Spleen (tissue), 13 donors: ENCODE measurements at places on chromosomes 1 and 21. TPM values are rescaled to one million over a fixed set of nuclear protein-coding genes. Genes with fewer than 3 reads are reported as not detected.

The CAPZB gene
- 154 TPM for total RNA-seq

The UBXN10 gene
- total RNA-seq = 0.23 TPM

The KCNE1 gene
- total RNA-seq = 11.1 TPM

DNA sequence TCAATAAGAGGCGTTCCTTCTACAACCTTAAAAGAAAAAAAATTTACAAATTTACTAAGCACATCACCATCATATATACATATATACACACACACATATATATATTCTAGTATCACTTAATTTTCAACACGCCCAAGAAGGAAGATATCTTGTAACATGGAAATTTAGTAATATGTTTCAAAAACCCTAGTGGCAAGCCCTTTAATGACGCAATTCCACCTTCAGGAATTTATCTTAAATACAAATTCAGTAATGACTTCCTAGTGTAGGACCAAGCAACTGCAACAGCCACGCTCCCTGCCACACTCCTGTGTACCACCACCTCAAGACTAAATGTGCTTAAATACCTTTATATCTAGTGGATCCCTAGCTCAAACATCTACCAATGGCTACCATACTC lies 12.5 kb downstream of the LBR start:
- no peak for DNase-seq

DNA sequence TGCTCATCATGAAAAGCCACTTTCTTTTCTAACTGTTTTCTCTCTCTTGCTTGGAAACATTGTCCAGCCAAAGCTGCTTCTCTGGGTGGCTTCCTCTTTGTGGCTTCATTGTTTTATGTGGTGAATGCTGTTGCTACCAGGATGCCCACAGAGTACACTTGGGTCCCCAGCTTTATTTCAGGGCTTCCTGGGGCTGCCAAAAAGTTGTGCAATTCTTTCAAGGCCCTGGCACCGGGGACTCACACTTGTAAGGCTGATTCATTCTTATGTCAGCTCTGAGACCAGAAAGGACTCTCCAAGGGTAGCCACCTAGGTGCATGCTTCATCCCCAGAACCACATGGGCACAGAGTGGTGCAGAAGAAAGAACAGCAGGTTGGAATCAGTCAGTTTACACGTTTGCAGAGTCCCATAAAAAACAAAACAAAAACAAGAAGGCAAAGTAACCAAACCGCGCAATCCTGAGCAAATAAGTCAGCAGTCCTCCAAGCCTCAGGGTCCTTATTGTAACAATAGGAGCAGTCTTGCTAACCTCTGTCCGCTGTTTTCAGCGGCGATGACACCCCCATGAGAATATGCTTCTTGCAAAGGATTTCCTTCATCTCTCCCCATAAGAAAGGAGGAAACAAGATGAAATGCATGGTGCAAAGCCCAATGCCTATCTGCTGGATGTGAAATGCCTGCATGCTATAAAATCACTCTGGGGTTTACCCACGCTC lies 89.9 kb upstream of the SSX2IP start:
- no peak for DNase-seq

DNA sequence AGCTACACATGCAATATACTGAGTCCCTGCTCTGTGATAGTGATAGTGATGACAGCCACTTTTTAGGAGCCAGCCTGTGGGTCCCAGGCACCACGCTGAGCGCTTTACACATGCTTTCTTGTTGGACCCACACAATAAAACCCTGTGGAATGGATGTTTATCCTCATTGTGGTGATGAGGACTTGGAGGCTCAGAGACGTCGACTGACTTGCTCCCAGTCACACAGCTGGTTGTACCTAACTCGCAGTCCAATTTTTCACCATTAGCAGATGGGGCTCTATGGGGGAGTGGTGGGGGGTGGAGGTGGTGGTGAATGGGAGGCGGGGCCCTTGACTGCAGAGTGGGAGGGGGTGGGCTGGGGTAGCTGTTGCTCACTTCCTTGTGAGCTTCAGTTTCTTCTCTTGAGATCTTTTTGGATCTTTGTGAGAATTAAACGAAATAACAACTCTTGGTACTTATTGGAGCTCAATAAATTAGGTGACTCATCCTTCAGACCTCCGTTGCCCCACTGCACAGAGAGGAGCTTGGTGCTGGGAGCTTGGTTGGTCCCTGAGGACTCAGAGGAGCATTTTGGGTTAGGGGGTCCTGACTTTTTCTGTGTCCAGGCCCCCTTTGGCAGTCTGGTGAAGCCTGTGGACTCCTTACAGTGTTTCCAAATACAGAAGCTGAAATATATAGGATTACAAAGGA lies 61.8 kb upstream of the CD1D start:
- no peak for DNase-seq

- DNase-seq = no peak
These were observed 29.8 kb downstream of the HYI start for GRCh38 chr1:43423672-43424550.

DNA sequence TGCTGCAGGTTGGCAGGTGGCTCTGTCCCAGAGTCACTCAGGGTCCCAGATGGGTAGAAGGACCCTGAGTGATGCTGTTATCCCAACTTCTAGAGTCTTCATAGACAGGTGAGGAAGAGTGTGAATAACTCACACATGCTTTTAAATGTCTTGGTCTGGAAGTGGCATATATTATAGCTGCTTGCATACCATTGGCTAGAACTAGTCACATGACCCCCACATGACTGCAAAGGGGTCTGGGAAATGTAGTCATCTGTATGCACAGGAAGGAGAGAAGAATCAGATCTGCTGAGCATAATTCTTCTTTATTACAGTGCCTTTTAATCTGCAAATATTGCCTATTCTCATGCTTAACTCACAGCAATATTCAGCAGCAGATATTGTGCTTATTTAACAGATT lies 28.2 kb upstream of the KLHDC7A start:
- DNase-seq = peak; percentile 2

- no peak for DNase-seq
These were observed 85.5 kb upstream of the KIAA0040 start for GRCh38 chr1:175277783-175278733.

DNA sequence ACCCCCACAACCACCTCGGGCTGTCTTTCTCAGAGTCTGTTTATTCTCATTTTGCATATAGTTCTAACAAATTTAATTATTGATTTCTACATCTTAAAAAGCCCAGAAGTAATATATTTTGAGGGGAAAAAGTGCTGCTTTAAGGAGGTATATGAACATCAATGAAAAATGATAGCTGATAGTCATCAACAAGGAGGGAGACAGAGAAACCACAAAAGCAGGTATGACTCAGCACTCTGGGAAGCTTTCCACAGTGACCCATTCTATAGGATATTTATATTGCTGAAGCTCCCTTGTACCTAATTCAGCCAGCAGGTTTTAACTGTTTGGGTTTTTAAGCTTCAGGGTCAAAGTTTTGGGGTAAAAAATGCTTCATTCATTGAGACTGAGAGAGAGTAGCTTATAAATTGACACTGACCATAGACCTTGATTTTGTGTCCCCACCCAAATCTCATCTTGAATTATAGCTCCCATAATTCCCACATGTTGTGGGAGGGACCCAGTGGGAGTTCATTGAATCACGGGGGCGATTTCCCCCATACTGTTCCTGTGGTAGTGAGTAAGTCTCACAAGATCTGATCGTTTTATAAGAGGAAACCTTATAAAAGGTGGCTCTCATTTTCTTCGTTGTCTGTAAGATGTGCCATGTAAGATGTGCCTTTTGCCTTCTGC lies 27.4 kb downstream of the VANGL1 start:
- no peak for DNase-seq

DNA sequence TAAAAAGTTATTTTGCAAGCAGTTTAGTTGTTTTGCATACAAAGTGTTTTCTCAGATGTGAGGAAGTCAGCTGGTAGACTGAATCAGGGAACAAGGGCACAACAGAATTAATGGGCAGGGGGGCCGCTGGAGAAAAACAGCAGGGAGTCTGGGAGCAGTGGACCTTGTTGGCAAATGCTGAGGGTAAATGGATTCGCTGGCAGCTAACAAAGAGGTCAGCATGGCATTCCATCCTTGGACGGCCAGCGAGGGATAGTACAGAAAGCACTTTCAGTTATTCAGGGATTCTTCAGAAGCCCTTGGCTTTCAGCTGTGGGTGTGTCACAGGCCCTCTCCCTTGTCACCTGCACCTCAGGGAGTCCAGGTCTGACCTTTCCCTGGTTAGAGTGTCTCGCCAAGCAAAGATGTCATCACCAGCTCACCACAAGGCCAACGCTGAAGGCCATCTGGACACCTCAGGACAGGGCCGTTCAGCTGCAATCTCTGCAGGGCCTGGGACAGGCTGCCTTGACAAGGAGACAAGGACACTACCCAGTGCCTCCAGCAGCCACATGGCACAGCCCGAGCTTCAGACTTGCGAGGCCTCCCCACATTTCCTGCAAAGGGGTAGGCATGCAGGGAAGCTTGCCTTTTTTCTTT lies 90.4 kb downstream of the KCNN3 start:
- peak; percentile 34 for DNase-seq

DNA sequence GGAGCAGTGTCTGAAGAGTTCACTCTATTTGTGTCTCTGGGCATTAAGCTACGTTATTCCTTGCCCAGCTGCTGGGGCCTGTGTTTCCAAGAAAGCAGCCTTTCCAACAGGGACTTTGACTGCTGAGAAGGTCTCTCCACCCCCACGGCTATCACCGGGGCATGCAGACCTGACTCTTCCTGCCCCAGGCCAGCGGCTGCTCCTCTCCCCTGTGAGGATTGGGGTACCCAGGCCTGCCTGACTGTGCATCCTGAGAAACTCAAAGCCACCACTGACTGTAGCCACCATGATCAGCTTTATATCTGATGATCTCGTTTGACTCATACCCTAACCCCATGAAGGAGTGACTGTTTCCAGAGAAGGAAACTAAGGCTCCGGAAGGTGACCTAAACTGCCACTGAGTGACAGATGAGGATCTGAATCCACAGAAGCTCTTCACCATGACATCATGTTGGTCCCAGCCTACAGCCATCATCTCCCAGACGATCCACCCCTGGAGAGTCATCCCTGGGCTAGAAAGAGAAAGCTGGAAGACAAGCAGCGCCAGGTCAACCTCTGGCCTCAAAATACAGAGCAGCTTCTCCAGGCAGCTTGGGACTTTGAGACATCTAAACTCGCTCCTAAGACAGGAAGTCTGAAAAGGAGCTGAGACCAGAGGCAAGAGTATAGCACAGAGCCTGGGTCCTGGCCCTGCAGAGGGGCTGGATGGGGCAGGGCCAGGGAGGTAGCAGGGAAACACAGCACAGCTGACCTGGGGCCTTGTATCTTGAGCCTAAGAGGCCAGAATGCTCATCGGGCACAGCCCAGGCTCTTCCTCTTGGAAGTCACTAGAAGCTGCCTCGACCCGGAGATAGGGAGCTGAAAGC lies 244.0 kb upstream of the VAMP3 start:
- peak; percentile 51 for DNase-seq

- DNase-seq = no peak
These were observed 56.8 kb upstream of the CD34 start for GRCh38 chr1:207967703-207968102.

- DNase-seq = peak; percentile 72
These were observed at the start of gene CNIH3 for GRCh38 chr1:224615861-224616755. Gene CNIH3, plus strand, starts transcription at chr1:224616317. Its CDS starts 858 bp downstream, at chr1:224617175.

DNA sequence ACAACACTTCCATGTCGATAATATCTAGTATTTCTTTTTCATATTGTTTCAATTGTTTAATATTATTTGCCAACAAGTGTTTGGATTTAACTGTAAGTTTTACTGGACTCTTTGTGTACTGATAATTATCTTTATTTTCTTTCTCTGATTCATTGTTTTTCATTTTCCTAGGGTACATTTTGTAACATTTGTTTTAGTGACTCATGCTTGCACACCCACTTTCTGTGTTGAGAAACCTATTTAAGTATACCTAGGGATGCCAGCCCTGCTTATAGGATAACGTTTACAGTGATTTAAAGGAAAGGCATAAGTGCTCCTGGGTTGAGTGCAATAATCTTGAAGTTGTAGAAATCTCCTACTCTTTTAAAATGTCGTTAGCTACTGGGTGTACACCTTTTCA lies 1386.0 kb upstream of the ADGRL4 start:
- no peak for DNase-seq

DNA sequence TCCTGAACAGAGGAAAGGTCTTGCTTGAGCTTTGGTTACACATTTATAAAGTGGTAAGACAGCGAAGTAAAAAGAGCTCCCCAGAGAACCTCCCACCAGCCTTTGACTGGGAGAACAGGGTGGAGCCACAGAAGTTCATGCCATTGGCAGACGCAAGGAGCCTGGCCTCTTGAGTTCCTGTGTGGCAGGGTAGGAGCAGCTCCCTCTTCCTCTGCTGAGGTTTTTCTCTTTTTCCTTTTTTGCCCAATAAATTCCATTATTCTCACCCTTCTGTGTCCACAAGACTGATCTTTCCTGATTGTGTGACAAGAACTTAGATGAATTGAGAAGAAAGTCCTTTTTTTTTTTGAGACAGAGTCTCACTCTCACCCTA lies 4.3 kb downstream of the THEM4 start:
- DNase-seq = no peak

GRCh38 chr1:244968881-244969280 lies 104.5 kb upstream of the HNRNPU start:
- no peak for DNase-seq

GRCh38 chr1:225509770-225510169 lies 81.9 kb upstream of the LBR start:
- no peak for DNase-seq

GRCh38 chr1:193514397-193514796 lies 328.0 kb upstream of the B3GALT2 start:
- DNase-seq = no peak

DNA sequence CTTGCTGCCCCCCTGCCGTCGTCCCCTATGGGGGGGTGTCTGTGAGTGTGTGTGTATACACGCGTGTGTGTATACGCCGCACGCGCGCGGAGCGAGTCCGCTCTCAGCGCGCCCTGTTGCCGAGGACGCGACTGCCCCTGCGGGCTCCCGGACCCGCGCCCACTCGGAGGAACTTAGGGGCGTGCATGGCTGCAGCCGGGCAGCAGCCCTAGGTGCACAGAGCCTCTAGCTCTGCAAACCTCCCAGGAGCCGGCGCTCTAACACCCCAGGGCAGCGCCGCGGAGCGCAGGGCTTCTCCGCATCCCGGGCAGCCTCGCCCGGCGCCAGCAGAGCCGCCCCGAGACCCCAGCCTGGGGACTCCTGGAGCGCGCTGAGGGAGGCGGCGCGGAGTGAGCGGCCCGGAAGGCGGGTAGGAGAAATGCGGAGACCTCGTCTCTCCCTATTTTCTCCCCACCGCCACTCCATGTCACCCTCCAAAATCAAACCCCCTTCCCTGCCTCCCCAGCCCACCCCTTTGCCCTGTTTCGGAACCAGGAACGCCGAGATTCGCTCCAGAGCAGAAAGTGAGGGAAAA lies 574 bp downstream of the ITPKB start:
- peak; percentile 91 for DNase-seq

- no peak for DNase-seq
These were observed 50.9 kb upstream of the QSOX1 start for GRCh38 chr1:180103819-180104218.

- no peak for DNase-seq
These were observed 91.2 kb downstream of the JAK1 start for GRCh38 chr1:64875101-64875500.

DNA sequence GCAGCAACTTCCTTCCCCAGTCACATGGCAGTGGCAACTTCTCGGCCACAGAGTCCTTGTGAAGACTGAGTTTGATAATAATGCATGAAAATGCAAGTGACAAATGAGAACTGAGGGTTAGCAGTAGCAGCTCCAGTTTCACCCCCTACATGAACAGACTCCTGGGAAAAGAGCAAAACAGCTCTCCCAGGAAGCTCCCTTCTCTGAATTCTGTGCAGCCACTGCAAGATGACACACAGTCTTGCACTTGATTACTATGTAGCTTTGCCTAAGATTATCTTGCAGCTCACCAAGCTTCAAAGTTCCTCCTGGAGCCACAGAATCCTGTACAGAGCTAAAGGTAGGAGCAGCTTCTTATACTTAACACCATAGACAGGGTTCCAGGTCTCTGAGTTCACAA lies 4.7 kb downstream of the PGBD5 start:
- no peak for DNase-seq
